Thoracic aorta (tissue), 2 donors: ENCODE measurements at places on chromosomes 1 and 21. TPM values are rescaled to one million over a fixed set of nuclear protein-coding genes. Genes with fewer than 3 reads are reported as not detected.

DNA sequence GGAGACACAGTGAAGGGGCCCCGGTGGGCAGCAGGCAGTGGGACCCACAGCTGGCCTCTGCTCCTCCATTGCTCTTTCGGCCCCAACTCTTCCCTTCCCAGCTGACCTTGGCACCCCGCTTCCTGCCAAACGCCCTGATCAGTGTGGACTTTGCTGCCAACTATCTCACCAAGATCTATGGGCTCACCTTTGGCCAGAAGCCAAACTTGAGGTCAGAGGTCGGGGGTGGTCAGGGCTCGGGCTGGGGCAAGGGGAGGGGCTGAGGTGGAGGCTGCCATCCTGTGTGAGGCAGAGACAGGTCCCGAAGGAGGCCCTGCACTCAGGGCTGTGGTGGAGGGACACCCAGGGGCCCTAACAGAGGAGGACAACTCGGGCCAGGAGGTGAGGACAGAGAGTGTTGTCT lies 13.7 kb downstream of the PODN start:
- H3K4me1 ChIP-seq = no peaks in the 10 kb centered on the region
- H3K36me3 ChIP-seq = peaks cover under 1% of the 10 kb centered on the region
- no peaks in the 10 kb centered on the region for H3K27me3 ChIP-seq

- H3K4me1 ChIP-seq = peaks cover 49% of the 10 kb centered on the region
- H3K27ac ChIP-seq = peak overlapping the region; percentile 93
- no peaks in the 10 kb centered on the region for H3K36me3 ChIP-seq
- DNase-seq = no peak
- H3K27me3 ChIP-seq = no peaks in the 10 kb centered on the region
Measured at GRCh38 chr1:226108935-226109828, 46.7 kb downstream of the H3-3A start.

DNA sequence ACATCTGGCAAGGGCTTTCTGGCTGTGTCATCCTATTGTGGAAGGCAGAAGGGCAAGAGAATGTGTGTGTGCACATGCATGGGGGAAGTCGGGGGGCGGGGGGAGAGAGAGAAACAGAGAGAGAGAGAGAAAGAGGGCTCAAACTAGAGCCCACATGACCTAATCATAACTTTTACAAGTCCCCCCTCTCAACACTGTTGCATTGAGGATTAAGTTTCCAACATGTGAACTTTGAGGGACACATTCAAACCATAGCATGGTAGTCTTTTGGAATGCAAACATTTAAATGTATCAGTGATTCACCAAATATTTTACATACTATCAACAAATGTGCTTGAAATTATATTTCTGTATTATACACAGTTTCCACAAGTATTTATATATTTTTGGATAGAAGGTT lies 655.4 kb upstream of the B3GALT2 start:
- no peaks in the 10 kb centered on the region for H3K36me3 ChIP-seq
- H3K4me1 ChIP-seq = no peaks in the 10 kb centered on the region
- no peaks in the 10 kb centered on the region for H3K27me3 ChIP-seq
- DNase-seq = no peak
- no peak overlapping the region for H3K27ac ChIP-seq
- no peak overlapping the region for H3K4me3 ChIP-seq

DNA sequence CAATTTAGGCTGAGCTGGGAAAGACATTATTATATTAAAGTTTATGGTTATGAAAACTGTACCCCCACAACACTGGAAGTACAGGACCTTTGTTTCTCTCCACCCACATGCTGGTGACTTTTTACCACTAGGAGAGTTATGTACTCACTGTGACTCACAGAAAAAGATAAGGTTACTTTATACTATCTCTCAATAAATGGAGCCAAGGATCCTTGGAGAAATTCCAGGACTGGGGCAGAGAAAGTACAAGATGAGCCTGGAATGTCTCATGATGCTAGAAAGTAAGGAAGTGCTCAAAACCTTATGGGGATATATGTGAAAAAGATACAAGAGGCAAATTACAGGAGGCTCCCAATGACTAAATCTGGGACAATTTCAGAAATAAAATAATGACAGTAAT lies 63.9 kb upstream of the C1orf105 start:
- H3K36me3 ChIP-seq = no peaks in the 10 kb centered on the region
- DNase-seq = no peak
- H3K4me3 ChIP-seq = no peak overlapping the region
- no peak overlapping the region for H3K27ac ChIP-seq
- peaks cover 42% of the 10 kb centered on the region for H3K4me1 ChIP-seq
- no peaks in the 10 kb centered on the region for H3K27me3 ChIP-seq

GRCh38 chr1:201164645-201165044 lies 10.4 kb upstream of the TMEM9 start:
- H3K27me3 ChIP-seq = no peaks in the 10 kb centered on the region
- H3K36me3 ChIP-seq = no peaks in the 10 kb centered on the region

- H3K27ac ChIP-seq = no peak overlapping the region
- H3K4me1 ChIP-seq = no peaks in the 10 kb centered on the region
Measured at GRCh38 chr1:188228623-188229022, 1399.9 kb downstream of the PLA2G4A start.

- H3K27ac ChIP-seq = no peak overlapping the region
- H3K4me1 ChIP-seq = no peaks in the 10 kb centered on the region
- no peak for DNase-seq
- H3K27me3 ChIP-seq = no peaks in the 10 kb centered on the region
- no peak overlapping the region for H3K4me3 ChIP-seq
- no peaks in the 10 kb centered on the region for H3K36me3 ChIP-seq
Measured at GRCh38 chr1:181525104-181525721, 41.9 kb downstream of the CACNA1E start.

GRCh38 chr1:207070811-207071210 lies 17.7 kb downstream of the PFKFB2 start:
- H3K27me3 ChIP-seq = no peaks in the 10 kb centered on the region
- no peaks in the 10 kb centered on the region for H3K4me1 ChIP-seq
- DNase-seq = no peak

- H3K4me3 ChIP-seq = no peak overlapping the region
- no peaks in the 10 kb centered on the region for H3K36me3 ChIP-seq
- DNase-seq = no peak
- no peaks in the 10 kb centered on the region for H3K27me3 ChIP-seq
Measured at GRCh38 chr1:157894613-157895165, 53.1 kb upstream of the CD5L start.

GRCh38 chr1:80915491-80915890 lies 885.2 kb upstream of the ADGRL2 start:
- DNase-seq = no peak
- H3K27me3 ChIP-seq = no peaks in the 10 kb centered on the region
- H3K27ac ChIP-seq = no peak overlapping the region
- H3K4me1 ChIP-seq = no peaks in the 10 kb centered on the region
- no peak overlapping the region for H3K4me3 ChIP-seq

GRCh38 chr1:179021873-179022272 lies 3.8 kb upstream of the FAM20B start:
- no peaks in the 10 kb centered on the region for H3K27me3 ChIP-seq
- DNase-seq = no peak

DNA sequence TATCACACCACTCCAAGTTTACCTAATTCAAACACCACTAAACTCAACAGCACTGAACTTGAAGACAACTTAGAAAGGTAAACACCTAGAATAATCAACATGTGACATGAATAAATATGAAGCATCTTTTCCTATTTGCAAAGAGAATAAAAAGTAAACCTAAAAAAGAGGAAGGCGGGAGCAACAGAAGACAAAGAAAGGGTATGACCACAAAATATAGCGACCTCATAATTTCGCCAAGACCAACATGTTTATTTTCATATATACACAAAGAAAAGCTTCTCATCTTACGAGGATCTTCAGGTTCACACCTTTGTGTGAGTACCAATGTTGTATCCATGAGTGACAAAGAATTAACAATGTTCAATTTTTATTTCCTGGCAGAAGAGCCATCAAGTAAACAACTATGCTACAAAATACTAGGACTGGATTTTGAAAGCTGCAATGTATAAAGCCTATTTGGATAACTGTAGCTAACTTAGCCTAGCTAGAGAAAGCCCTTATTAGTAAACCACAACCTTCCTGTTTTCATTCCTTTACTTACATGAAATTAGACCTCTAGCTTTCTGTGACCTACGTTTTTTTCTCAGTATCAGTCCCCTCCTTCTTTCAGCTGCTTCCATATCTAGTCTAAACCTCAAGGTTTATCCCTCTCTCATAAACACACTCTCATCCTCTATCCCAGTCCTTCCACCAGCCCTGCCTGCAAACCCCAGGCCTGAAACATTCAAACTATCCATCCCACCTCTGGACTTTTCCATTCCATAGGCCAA lies 21.3 kb upstream of the PHTF1 start:
- H3K4me3 ChIP-seq = no peak overlapping the region
- peaks cover 22% of the 10 kb centered on the region for H3K4me1 ChIP-seq
- H3K27me3 ChIP-seq = no peaks in the 10 kb centered on the region

The CFAP57 gene
- total RNA-seq = 0.42 TPM
